Neuronal stem cell (in vitro differentiated cells): ENCODE measurements at places on chromosomes 7 and 10.

GRCh38 chr7:155761162-155761561, 51.1 kb downstream of the SHH start:
- DNase-seq, result no peak

DNA sequence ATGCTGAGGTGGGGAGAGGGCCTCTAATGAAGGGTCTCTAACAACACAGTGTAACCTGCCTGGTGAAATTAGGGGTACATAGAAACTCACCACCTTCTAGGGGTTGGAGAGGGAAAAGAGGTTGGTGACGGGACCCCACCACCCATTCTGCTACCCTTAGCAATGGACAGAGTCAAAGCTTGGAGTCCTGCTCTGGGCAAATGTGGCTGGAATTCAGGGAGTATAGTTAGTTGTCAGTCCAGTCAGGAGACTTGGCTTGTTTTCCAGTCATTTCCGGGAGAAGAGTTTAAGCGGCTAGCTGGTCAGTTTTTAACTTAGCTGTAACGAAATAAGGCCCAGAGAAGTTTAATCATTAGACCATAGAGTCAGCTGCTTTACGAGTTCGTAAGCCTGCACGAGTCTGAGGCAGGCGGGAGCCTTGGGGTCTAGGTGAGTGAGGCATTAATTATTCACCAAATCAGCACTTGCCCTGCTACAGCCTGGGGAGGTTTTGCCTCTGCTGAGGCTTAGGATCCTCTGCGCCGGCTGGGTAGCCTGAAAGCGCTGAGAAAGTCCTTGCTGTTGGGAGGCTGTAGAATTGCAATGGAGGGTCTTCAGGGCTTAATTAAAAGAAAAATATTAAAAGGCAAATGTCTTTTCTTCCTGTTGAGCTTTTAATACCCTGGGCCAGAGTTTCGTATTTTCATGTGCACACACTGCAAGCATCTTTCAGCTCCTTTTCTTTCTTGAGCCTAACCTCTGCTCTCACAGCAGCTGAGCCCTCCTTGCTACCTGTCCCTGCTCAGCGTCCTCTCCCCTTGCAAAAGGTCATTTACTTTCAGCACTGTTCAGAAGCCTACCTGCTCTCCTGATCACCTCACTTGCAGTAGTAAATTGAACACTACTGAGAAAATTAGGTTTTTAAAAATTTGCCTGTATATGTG, 1.5 kb upstream of the LAMB1 start:
- no peak for DNase-seq

GRCh38 chr10:132781556-132781955, 4.4 kb downstream of the NKX6-2 start:
- no peak for DNase-seq

DNA sequence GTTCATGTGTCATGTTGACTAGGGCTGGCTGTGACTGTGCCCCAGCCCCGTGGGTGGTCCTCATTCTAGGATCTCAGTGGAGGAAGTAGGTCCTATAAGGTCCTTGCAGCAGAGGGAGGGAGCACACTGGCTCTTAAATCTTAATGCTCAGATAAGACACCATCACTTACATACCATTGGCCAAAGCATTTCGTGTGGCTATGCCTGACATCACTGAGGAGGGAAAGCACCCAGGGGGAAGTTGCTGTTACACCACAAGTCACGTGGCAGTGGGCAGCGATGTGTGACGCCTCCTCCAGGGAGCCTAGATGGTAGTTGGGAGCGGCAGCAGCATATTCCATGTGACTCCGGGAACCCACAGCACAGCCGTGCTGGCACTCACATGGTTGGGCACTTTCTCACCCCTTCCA, 224.7 kb upstream of the SH2B2 start:
- DNase-seq, result no peak

DNA sequence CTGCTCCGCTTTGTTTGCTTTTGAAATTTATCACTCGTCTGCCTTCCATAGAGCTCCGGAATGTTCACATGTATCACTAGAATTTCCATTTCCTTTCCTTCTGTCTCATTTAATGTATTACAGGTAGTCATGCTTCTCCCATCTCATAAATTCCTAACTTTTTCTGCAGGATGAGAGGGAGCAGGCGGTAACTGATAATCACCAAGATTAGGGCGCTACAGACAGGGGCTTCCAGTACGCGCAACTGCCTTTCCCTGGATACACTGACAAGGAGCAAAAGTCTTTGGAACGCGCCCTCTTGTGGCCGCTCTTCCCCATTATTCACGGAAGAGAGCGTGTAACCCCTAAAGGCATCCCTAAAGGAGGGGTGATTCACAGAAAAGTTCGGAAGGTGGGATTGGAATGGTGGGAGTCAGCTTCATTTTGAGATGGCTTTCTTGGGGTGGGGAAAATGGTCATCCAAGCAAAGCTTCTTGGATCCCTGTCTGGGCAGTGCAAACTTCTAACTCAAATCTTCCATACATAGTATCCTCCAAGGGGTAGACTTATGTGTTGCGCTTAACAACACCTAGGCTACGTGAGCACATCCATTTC, 6.5 kb downstream of the INHBA start:
- DNase-seq, result peak; percentile 82

DNA sequence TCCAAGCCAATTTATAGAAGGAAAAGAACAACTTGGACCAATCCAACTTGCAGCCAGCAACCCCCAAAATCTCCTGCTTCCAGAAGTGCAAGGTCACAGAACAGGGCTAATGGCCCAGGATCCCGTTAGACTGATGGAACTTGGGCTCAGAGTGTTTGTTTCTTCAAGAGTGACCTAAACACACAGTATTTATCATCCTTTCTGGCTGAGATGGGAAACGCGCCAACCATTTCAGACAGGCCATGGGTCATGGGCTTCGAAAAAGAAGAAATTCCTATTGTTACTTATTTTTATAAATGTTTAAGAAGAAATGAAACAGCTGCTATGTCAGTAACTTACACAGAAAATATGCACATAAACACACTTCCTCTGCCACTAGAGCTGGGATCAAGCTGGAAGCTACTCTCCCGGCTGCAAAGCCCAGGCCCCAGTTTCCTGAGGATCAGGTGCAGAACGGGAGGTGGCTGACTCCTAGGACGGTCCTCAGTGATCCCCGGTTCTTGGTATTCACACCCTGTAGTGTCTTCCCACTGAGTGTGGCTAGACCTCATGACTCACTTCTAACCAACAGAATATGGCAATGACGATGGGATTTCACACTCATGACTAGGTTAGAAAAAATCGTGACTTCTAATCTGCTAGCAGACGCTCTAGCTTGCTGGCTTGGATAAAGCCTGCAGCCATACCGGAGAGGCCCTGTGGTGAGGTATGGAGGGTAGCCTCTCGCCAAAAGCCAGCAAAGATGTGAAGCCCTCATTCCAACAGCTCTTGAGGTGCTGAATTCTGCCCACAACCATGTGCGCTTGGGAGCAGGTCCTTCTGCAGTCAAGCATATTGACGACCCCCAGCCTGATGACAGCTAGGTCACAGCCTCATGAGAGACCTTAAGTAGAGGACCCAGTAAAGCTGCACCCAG, 60.2 kb downstream of the CHST15 start:
- no peak for DNase-seq

DNA sequence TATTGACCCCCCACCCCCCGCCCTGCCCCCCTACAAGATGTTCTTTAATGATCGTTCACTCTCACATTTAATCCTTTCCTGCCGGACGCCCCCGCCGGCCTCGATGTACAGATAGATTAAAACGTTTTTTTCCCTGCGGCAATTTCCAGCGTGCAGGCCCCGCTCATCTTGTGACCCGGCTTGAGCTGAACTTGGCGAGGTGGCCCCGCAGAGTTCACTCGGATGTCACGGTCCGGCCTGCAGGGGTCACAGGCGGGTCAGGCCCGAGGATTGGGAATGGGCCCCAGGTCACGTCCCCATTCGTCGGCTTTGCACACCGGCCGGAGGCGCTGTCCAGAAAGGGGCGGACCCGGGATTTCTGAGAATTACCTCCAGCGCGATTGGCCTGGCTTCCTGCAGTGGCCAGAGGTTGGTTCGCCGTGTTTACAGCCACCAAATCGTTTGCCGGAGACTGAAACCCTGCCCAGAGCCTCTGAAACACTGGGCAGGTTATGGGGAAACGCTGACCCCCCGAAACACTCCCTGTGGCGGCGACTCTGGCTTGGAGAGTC, 1.9 kb upstream of the CYP26A1 start:
- DNase-seq, result no peak
